Endothelial cell of umbilical vein (primary cell): ENCODE measurements at places on chromosomes 7 and 10. TPM values are rescaled to one million over a fixed set of nuclear protein-coding genes. Genes with fewer than 3 reads are reported as not detected.

The ELAPOR2 gene
- 43.8 and 63.5 TPM in 2 replicates for total RNA-seq

The SPDYE9 gene
- total RNA-seq, result not detected in 2 replicates

The DPYSL4 gene
- 32.9 and 60.0 TPM in 2 replicates for total RNA-seq

The PIK3AP1 gene
- total RNA-seq, result not detected in 2 replicates

The AKR1D1 gene
- not detected in 2 replicates for total RNA-seq

The TCAF2 gene
- total RNA-seq, result 7.1 and 8.4 TPM in 2 replicates

DNA sequence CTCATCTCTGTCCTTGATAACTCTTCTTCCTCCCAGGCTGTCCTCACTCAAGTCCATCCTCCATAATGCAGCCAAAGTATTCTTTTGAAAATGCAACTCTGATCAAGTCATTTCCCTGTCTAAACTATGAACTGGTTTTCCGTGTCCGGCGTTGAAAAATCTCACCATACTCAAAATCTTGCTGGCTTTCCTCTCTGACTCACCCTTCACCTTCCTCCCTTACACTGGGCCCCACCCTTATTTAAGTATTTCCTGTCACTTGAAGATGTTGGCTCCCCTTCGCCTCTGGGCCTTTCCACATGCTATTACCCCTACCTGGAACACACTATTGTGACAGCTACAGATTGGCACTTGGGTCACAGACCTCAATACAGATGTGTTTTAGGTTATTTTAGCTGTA is 515.6 kb downstream of the INHBA start:
- DNase-seq, result peak; percentile 74

GRCh38 chr10:34389801-34390200 is 425.3 kb downstream of the PARD3 start:
- no peak for DNase-seq

DNA sequence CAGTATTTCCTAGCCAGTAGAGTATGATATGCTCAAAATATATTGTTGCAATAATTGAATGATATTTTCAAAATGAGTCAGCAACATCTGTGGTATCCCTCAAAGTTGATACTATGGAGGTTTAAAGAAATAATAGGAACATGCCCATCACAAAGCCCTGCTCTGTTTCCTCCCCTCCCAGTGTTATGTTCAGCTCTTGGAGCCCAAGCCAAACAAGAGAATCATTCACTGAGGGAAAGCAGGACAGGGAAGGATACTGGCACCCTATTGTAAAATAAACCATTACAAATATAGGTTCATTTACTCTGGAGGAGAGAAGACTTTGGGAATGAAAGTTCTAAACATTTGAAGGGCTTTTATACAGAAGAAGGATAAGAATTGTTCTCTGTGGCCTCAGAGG is 37.6 kb downstream of the SORCS3 start:
- DNase-seq, result no peak

DNA sequence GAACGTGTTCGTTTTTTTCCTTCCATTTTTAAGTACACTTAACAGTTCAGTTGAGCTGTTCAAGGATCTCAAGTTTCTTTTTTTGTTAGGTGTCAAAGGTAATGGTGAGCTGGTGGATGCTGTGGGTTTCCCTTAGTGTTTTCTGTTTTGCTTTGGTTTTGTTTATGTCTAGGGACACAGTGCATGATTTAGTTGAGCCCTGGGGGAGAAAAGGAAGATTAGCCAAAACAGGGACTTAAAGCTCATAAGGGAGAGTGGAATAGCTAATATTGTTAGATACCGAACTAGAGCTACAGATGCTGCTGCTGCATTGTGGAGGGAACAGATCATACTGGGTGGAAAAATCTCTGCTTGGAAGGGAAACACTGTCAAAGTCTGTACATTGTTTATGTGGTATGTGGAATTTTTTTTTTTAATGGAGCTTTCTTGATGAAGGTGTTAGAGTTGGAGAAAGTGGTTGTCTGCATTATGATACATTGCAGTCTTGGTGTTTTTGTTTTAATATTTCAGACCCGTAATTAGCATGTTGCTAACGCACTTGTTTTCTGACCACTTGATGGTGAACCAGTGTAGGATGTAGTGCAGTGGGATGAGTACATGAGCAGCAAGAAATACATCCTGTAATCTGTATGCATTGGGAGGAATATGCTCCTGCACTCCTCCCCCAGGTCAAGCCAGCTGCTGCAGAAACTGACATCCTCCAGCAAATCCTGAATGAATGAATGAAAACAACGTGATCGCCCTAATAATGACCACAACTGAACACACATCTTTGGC is 2.1 kb downstream of the GLCCI1 start:
- DNase-seq, result peak; percentile 26

DNA sequence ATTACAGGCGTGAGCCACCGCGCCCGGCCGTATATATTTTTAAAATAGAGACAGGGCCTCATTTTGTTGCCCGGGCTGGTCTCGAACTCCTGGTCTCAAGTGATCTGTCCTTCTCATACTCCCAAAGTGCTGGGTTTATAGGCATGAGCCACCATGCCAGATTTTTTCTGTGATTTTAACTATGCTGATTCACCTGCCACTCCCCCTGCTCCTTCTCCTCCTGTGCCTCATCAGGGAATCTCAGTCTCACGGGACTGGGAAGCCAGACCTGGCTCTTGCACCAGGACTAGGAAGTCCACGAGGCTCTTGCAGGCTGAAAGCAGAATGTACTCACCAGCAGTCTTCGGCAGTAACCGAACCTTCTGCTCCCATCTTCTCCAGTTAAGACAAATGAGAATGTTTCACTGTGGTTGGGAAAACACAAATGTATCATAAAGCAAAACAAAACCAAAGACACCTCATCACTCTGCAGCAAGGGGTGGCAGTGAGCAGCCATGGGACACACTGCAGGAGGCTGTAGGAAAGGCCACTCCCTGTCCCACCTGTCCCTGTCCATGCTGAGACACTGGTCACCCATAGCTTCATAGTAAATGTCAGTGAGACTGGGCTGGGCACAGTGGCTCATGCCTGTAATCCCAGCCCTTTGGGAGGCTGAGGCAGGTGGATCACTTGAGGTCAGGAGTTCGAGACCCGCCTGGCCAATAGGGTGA is 78.7 kb upstream of the MKRN1 start:
- no peak for DNase-seq

- no peak for DNase-seq
Measured at GRCh38 chr7:69172357-69173077, 425.8 kb upstream of the AUTS2 start.

DNA sequence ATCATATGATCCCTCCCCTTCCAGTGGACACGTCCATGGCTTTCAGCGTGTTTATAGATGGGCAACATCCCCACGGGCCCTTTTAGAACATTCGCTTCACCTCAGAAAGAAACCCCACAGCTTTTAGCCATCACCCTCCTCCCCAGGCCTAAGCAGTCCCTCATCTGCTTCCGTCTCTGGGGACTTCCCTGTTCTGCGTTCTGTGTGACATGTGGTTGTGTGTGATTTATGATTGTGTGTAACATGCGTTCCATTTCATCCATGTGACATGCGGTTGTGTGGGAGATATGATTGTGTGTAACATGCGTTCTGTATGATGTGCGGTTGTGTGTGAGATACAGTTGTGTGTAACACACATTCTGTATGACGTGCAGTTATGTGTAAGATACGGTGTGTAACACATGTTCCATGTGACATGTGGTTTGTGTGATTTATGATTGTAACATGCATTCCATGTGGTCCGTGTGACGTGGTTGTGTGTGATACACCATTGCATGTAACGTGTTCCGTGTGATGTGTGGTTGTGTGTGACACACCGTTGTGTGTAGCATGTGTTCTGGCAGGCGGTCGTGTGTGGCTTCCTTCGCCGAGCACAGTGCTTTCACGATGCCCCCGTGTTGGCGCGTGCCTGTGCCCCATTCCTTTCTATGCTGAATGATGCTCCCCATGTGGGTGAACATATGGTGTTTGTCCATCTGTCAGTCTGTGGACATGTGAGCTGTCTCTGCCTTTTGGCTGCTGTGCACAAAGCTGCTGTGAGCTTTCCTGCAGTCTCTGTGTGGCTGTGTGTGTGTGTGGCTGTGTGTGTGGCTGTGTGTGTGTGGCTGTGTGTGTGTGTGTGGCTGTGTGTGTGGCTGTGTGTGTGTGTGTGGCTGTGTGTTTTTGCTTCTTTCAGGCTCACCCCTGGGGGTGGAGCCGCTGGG is 26.2 kb downstream of the PWWP2B start:
- DNase-seq, result no peak

DNA sequence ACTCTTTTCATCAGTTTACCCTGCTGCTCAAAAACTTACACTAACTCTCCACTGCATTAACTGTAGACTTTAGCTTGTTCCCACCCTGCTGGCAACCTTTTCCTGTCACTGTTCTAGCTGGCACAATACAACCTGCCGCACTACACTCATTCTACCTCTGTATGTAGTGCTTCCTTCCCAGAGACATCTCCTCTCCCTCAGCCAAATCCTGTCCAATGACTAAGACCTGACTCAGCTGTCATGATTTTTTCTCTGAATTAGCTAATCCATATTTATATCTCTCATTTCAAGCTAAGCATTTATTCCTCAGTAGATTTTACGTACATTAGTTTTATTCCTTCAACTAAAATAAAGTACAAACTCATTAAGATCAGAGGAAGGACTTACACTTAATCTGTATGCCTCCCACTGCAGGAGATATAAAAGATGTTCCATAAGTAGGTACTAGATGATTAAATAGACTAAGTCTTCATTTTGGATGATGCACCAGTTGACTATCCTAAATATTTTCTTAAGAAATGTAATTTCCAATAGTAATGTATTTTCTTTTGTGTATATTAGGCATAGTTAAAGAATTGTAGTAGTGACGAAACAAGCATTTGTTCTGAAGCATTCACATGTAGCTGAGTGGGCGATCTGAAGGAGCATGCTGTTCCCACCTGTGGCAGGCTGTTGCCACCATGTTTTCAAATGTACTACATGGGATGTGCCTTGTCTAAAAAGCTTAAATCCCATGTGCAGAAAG is 189.1 kb downstream of the SKAP2 start:
- peak; percentile 46 for DNase-seq

GRCh38 chr7:48173756-48174382 is 2.6 kb downstream of the ABCA13 start:
- DNase-seq, result peak; percentile 91

GRCh38 chr10:102645388-102645740 is 1.1 kb downstream of the TRIM8 start:
- DNase-seq, result peak; percentile 85

- no peak for DNase-seq
Measured at GRCh38 chr7:121334875-121335648, 6.3 kb downstream of the WNT16 start.

DNA sequence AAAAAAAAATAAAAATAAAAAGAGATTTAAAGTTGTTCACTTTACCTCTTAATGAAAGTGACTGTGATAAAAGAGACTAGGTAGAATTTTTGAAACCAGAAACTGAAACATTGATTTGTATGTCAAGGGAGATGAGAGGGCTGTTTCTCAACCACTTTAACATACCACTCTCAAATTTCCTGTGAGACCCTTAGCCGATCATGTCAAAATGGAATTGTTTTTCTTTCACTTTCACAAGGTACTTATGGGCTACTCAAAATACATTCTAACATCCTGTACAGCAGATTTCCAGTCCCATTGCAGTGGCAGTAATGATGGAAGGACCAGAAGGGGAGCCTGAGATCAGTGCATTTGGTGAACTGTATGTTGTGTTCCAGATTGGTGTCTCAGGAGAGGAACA is 261.2 kb downstream of the PPP1R3A start:
- DNase-seq, result no peak

GRCh38 chr10:119498889-119499676 is 43.4 kb downstream of the RGS10 start:
- DNase-seq, result no peak

GRCh38 chr10:118504467-118505205 is 90.8 kb downstream of the PRLHR start:
- DNase-seq, result no peak

DNA sequence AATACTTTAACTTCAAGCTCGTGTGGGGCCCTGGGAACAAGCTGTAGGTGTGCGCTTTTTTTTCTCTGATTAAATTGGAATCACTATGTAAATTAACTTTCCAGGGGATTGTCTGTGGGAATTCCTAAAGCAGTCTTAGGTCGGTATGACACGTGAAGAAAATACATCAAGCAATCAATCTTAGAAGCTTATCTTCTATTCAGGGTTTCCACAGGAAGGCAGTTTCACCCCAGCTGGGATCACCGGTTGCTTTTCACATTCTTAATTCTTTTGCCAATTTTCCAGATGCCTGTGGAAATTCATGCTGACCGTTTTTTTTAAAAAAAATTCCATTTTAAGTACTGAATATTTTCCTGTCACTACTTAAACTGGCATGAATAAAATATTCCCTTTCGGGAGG is 41.9 kb downstream of the CAMK1D start:
- peak; percentile 34 for DNase-seq

- no peak for DNase-seq
Measured at GRCh38 chr10:103514244-103514643, 20.7 kb downstream of the NEURL1 start.

DNA sequence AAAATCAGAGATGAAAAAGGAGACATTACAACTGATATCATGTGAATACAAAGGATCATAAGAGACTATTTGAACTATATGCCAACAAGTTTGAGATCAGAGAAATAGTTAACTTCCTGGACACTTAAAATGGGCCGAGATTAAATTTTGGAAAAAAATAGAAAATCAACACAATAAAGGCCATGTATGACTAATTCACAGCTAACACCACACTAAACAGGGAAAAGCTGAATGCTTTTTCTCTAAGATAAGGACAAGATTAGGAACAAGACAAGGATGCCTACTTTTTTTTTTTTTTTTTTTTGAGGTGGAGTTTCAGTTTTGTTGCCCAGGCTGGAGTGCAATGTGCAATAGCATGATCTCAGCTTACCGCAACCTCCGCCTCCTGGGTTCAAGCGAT is 151.4 kb upstream of the MAGI2 start:
- peak; percentile 78 for DNase-seq

DNA sequence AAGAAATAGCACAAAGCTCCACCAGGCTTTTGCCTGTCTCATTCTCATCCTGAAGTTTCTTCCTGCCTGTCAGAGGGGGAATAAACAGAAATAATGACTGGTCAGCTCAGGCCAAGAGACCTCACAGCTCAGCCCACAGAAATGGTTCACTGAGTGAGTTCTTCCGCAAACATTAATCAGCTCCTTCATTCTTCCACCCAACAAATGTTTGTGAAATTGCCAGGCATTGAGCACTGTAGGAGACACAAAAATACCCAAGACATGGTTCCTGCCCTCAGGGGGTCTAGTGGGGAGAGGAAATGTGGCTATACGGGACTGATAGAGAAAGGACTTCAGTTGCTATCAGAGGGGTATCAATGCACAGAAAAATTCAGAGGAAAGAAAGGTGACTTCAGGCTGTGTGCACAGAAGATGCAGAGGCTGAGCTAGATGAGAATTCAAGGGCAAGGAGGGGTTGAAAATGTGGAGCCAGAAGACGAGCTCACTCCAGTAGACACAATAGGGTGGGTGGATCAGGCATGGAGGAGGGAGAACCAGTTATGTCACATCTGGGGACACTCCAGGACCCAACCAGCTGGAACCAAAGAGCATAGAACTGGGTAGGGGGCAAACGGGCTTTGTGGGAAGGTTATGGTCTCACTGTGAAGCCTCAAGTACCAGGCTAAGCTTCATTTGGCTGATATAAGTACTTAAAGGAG is 20.9 kb downstream of the MYOF start:
- DNase-seq, result peak; percentile 67
